ENCODE measurements at places on chromosomes 7 and 10.
A peak's percentile ranks its signal among the peaks of the same experiment; 100 is the strongest.

GRCh38 chr10:4781955-4782354 is 44.1 kb upstream of the AKR1E2 start:
- DNase-seq: no peak
- no peak overlapping the region for H3K4me3 ChIP-seq
- H3K27ac ChIP-seq: no peak overlapping the region
- H3K4me1 ChIP-seq: no peaks in the 10 kb centered on the region
- H3K36me3 ChIP-seq: no peaks in the 10 kb centered on the region
- no peaks in the 10 kb centered on the region for H3K27me3 ChIP-seq

DNA sequence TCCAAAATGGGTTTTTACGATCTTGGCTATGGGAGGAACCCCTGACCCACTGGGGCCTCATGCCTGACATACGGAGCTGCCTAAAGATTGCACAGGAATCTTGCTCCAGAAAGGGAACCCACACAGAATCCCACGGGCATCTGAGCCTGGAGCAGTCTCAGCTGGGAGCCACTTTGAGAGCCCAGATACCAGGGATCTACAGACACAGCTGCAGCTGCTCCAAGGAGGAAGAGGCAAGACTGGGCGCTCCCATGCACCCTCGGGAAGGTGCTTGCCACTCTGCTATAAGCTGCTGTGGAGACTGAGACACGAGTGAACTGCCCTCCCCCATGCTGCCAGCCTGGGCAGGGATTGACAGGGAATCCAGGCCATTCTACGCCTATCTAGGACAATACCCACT is 202.5 kb downstream of the REEP3 start:
- no peak for DNase-seq
- no peaks in the 10 kb centered on the region for H3K27me3 ChIP-seq

DNA sequence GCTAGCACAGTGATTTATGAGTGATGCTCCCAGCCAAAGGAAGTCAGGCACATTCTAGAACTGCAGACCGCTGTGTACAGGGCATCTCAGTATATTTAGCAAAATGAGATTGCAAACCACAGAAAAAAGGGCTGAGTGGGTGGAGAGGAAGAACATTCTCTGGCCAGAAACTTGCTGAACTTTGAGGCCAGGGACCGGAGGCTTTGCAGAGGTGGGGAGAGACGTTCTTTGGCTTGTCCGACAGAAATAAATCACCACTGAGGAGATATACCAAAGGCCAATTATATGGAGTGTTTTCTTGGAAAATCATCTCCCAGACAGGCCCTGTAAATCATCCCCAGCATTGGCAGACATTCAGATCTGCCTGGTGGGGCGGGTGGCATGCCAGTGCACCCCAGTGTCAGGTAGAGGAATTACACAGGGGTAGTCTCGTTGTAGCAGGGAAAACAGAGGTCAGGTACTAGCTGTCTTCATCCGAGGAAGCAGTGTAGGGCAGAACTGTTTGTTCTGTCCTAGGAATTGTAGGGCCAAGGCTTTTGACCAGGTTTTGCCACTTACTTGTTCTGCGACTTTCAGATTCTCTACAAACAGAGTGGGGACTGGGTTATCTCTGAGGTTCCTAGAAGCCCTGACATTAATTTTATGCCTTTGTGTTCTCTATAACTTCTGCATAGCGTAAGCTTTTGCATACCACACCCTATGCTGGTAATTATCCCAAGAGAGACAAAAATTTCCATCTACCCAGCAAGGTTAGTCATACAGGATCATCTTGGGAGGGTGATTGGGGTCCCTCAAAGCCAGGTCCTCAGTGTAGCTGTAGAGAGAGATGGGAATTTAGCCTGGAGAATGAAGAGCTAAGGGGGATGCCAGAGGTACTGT is 655.6 kb downstream of the LRMDA start:
- no peak overlapping the region for H3K4me3 ChIP-seq
- no peak for DNase-seq
- no peaks in the 10 kb centered on the region for H3K36me3 ChIP-seq
- no peak overlapping the region for H3K27ac ChIP-seq

- no peaks in the 10 kb centered on the region for H3K4me1 ChIP-seq
- H3K4me3 ChIP-seq: peak overlapping the region; percentile 69
- no peaks in the 10 kb centered on the region for H3K36me3 ChIP-seq
- H3K27me3 ChIP-seq: no peaks in the 10 kb centered on the region
- DNase-seq: no peak
Observed at GRCh38 chr7:56033671-56034432, 17.4 kb downstream of the PSPH start.

DNA sequence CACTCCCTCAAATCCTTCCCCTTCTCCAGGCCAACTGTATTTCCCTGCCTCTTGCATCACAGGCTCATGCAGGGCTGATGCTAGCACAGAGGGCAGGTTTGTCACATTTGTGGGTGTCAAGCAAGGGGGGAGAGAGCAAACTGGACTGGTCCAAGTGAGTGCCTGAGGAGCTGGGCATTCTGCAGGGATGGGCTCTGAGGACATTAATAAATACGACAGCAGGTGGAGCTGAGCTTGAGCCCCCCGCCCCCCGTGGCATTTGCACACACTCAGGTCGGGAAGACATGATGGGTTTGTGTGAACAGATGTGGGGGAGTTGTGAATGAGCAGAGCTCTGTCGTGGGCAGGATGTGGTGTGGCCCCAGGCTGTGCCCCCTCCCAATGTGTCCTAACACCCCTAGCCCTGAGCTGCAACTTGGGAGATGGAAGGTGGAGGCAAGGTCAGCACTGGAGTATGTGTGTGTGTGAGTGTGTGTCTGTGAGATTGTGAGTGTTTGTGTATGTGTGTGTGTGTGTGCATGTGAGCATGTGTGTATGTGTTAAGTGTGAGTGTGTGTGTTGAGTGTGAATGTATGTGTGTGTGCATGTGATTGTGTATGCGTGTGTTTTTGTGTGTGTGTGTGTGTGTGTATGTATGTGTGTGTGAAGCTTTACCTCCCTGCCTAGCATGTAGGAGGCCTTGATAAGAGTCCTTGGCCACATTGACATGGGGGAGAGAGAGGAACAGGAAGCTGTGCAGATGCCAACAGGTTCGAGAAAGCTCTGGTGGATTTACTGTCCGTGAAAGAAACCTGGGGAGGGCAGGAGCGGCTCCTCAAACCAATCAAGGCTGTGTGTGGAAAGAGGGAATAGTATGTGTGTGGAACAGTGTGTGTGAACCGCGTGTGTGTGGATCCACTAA is 9.1 kb downstream of the RASSF4 start:
- peaks cover 17% of the 10 kb centered on the region for H3K4me1 ChIP-seq
- DNase-seq: no peak
- no peaks in the 10 kb centered on the region for H3K36me3 ChIP-seq

DNA sequence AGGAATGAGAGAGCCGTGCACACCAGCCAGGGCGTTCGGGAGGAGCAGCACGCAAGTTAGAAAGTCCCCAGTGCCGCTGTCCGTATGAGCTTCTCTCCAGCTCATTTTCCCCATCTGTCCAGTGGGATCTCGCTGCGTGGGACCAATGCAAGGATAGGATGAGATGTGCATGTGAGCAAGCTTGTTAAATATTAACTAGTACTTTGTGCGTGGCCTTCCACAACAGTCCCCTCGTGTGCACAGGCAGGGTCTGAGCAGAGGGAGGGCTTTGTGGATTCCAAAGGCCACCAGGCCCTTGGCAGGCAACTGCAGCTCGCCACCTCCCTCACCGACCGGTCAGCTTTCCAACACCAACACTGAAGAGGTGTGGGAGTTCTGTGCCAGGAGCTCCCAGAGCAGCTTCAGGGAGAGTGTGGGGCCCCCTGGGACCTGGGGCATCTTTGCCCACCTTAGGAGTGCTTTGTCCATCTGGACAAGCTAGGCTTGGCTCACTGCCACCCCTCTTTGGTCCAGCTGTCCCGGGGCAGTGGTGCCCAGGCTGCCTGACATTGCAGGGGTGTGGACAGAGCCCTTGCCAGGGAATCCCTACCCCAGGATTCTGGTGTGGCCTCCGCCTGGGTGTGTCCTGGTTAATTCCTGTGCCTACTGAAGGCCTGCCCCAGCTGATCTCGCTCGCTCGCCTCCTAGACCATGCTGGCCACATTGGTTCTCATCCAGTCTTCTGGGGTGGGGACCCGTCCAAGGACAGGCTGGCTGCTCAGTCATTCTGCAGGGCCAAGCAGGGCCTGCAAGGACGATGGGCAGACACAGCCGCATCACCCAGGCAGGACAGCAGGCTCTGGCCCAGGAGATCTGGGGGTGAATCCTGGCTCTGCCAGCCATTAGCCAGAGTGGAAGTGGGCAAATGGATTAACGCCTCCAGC is 5.3 kb downstream of the FAM20C start:
- peaks cover 8% of the 10 kb centered on the region for H3K36me3 ChIP-seq
- DNase-seq: no peak
- no peak overlapping the region for H3K27ac ChIP-seq
- H3K4me1 ChIP-seq: peaks cover 5% of the 10 kb centered on the region
- no peak overlapping the region for H3K4me3 ChIP-seq

DNA sequence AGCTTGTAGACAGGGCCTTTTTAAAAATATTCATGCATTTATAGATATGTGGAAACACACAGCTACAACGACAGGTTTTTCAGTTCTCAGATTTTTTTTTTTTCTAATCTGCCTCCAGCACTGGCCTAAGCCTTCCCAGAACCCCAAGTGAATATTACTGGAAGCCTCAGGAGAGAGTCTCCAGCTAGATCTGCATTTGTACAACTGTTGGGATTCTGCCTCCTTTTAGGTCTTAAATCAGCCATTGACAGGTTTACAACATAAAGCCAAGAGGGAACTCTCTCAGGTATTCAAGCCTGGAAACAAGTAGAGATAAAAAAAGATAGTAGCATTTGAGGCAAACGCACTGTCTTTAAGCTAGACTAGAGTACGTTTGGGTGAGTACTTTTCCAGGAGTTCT is 275.8 kb downstream of the ANKRD30A start:
- no peaks in the 10 kb centered on the region for H3K27me3 ChIP-seq
- H3K36me3 ChIP-seq: no peaks in the 10 kb centered on the region
- DNase-seq: no peak

DNA sequence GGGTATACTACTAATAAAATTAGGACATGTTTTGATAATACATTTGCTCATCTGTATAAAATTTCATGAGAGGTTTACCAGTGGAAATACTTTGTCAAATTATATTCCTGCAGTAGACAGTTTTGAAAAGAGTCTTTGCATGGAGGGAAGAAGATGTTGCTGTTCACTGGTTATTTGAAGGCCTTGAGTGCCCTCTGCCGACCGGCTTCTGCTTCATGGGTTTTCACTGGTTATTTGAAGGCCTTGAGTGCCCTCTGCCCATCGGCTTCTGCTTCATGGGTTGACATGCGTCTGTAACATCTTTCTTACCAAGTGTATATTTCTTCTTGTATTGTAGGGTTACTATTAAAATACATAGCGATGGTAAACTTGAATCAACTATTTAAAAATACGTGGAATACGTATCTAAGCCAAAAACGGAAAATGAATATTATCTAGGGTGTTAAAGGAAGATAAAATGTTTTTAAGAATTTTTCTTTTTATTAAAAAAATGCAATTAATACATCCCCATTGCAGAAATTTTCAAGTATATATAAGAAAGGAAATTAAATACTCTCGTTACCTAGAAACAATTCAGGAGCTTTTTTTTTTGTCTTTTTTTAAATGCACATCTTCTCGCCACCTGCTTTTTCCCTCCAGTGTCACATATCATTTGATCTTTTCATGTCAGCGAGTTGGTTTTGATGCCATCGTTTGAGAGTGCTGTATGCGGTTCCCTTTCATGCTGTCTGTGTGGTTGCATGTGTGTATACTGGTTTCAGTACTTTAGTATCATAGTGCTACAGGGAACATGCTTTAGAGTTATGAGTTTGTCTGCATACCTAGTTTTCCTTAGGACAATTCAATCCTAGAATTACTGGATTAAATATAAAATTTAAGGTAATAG is 73.4 kb downstream of the SHH start:
- H3K36me3 ChIP-seq: peaks cover 8% of the 10 kb centered on the region
- peak; percentile 43 for DNase-seq
- H3K27me3 ChIP-seq: no peaks in the 10 kb centered on the region
- H3K27ac ChIP-seq: no peak overlapping the region
- no peak overlapping the region for H3K4me3 ChIP-seq

DNA sequence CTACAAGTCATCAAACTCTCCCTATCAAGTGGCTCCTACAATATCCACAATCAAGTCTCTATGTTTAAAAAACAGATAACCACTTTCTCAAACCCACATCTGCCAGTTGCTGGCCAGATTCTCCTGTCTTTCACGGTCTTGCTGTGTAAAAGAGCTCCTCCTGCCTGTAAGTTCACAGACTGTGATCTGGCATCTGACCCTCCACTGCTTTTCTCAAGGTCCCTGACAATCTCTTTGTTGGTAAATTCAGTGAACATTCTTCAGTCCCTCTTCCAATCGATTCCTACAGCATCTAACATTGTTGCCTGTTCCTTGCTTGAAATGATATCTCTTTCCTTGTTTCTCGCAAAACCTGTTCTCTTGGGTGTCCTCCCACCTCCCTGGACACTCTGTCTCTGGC is 18.5 kb upstream of the LMOD2 start:
- H3K27ac ChIP-seq: no peak overlapping the region
- no peaks in the 10 kb centered on the region for H3K4me1 ChIP-seq
- H3K36me3 ChIP-seq: no peaks in the 10 kb centered on the region
- H3K4me3 ChIP-seq: no peak overlapping the region

- no peaks in the 10 kb centered on the region for H3K4me1 ChIP-seq
- no peaks in the 10 kb centered on the region for H3K27me3 ChIP-seq
- no peak for DNase-seq
- H3K4me3 ChIP-seq: no peak overlapping the region
- no peaks in the 10 kb centered on the region for H3K36me3 ChIP-seq
Observed at GRCh38 chr10:35017608-35018007, 72.5 kb downstream of the CUL2 start.

DNA sequence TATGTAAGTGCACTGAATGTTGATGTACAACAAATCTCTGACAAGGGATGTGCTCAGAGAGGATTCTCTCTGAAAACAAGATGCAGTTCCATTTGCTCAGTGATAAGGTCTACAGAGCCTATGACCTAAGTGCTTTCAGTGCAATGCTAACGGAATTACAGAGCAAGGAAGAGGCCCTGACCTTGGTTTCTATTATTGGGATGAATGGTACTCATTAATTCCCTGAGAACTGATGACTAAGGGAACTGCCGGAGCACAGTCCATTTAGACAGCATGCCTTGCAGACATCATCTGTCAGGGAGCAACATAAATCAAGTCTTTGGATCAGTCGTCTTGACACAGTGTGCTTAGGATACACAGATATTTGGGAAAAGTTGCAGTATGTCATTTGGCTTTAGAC is 340.8 kb downstream of the PHTF2 start:
- H3K4me3 ChIP-seq: no peak overlapping the region
- no peak for DNase-seq
- H3K27ac ChIP-seq: no peak overlapping the region
- no peaks in the 10 kb centered on the region for H3K36me3 ChIP-seq
- no peaks in the 10 kb centered on the region for H3K4me1 ChIP-seq

- no peak for DNase-seq
- H3K4me3 ChIP-seq: peak overlapping the region; percentile 85
- no peaks in the 10 kb centered on the region for H3K27me3 ChIP-seq
- H3K36me3 ChIP-seq: no peaks in the 10 kb centered on the region
- peak overlapping the region; percentile 88 for H3K27ac ChIP-seq
Observed at GRCh38 chr7:92832534-92833023, 3.8 kb downstream of the CDK6 start.

DNA sequence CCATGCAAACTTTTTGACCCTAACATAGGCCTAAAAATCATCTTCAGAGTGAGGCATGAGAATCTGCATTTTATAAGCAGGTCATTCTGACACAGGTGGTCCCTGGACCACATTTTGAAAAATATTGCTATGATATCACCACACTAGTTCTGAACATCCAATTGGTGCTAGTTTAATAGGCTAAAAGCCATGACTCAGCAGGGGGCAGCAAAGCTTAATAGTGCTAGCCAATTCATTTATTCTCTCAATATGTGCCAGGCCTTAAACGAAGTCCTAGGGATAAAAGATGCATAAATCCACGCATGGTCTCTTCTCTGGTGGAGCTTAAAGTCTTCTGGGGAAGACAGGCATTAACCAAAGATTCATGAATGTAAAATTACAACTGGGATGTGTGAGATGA is 10.2 kb upstream of the SLC25A28 start:
- no peaks in the 10 kb centered on the region for H3K4me1 ChIP-seq
- H3K36me3 ChIP-seq: no peaks in the 10 kb centered on the region
- no peak overlapping the region for H3K27ac ChIP-seq
- H3K4me3 ChIP-seq: no peak overlapping the region

All from breast epithelium (tissue), 4 donors.